ENCODE measurements at places on chromosomes 11 and 22. TPM values are rescaled to one million over a fixed set of nuclear protein-coding genes. Genes with fewer than 3 reads are reported as not detected.
A peak's percentile ranks its signal among the peaks of the same experiment; 100 is the strongest.

- DNase-seq = no peak
Measured at GRCh38 chr22:45971408-45972028, 5.4 kb downstream of the WNT7B start.

GRCh38 chr22:46088541-46089311 is 61.6 kb upstream of the PPARA start:
- no peak for DNase-seq

GRCh38 chr11:128521682-128522054 is 65.7 kb downstream of the ETS1 start:
- DNase-seq = peak; percentile 31

The WNT11 gene
- total RNA-seq = 22.6 TPM

DNA sequence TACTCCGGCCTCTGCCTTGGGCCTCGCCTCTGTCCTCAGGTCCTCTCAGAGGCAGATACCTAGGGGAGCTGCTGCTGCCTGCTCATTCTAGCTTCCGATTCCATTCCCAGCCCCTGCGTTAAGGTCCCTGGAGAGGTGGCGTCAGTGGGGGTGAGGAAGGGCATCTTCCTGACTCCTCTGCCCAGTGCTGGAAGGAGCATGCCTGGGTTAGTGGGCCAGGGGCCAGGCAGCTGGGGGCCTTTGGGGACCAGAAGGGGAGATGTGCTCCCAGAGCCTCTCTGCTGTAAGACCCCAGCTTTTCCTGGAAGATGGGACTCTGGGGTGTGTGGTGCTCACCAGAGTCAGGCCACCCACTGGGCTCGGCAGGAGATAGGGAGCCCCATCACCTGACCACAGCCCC is 3.6 kb upstream of the MYO7A start:
- no peak for DNase-seq

- no peak for DNase-seq
Measured at GRCh38 chr11:85737738-85738137, 51.7 kb upstream of the CCDC89 start.

GRCh38 chr11:47000033-47000432 is 63.5 kb downstream of the CSTPP1 start:
- no peak for DNase-seq

The KCNJ4 gene
- total RNA-seq = 0.14 TPM

- DNase-seq = no peak
Measured at GRCh38 chr11:35006389-35007128, 90.1 kb downstream of the PDHX start.

The CREB3L1 gene
- 24.9 TPM for total RNA-seq

- DNase-seq = peak; percentile 90
Measured at GRCh38 chr22:30356449-30357235, at the start of the genes CCDC157 and SF3A1. Gene CCDC157 (plus strand): TSS chr22:30357007. CDS start chr22:30366001, 8,994 bp downstream. Gene SF3A1 (minus strand): TSS chr22:30356894. CDS start chr22:30356792, 102 bp downstream.

GRCh38 chr11:83220260-83220659 is 26.7 kb downstream of the ANKRD42 start:
- no peak for DNase-seq

DNA sequence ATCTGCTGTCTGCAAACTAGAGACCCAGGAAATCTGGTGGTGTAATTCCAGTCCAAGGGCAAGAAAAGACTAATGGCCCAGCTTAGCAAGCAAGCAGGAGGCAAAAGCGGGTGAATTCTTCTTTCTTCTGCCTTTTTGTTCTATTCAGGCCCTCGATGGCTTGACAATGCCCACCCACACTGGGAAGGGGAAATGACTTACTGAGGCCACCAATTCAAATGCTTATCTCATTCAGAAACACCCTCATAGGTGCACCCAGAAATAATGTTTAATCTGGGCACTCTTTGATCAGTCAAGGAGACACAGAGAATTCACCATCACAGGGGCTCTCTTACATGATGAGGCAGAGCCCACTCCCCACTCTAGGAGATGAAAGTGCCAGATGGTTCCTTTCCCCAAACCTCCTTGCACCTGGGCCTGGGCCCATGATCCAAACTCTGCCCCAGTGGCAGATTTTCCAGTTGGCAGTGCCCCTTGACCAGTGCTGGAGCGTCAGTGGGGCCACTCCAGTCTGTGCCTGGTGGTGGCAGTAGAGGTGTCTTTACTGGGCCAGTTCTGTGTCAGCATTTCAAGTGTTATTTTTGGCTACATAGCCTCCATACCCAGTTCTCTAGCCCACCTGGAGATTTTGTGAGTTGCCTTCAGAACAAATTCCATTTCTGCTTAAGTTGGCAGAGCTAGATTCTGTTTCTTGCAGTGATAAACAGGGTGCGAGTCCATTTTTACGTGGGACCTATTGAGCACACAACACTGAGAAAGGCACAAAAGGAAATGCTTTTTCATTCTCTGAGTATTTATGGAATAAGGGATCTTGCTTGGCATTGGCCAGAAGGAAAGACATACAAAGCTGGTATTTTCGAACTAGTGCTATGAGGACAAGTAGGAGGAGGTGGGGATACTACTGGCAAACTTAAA is 7.5 kb downstream of the ELMOD1 start:
- peak; percentile 46 for DNase-seq

DNA sequence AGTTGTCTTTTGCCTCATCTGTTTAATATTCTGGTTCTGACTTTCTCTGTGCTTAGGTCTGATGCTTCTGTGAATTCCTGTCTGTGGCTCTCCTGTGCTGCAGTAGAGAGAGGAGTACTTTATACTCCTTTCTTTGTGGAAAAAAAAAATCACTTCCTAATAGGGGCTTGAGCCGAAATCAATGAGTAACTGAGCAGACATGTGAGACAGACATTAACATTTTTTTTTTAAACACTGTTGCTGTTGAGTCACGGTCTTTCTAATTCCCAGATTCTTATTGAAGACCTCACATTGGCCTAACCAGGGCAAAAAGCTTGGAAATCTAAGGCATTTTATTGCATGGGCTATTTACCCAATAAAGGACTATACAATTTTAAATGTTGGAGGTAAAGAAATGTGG is 86.1 kb downstream of the GRM5 start:
- no peak for DNase-seq

GRCh38 chr22:32265882-32266767 is 11.0 kb upstream of the SLC5A4 start:
- peak; percentile 58 for DNase-seq

The ACAT1 gene
- 131 TPM for total RNA-seq

The FIBIN gene
- total RNA-seq = not detected

GRCh38 chr11:91825777-91826176 is 398.8 kb upstream of the FAT3 start:
- no peak for DNase-seq

The CARD18 gene
- not detected for total RNA-seq

- DNase-seq = no peak
Measured at GRCh38 chr11:217704-218103, 10.2 kb downstream of the RIC8A start.

DNA sequence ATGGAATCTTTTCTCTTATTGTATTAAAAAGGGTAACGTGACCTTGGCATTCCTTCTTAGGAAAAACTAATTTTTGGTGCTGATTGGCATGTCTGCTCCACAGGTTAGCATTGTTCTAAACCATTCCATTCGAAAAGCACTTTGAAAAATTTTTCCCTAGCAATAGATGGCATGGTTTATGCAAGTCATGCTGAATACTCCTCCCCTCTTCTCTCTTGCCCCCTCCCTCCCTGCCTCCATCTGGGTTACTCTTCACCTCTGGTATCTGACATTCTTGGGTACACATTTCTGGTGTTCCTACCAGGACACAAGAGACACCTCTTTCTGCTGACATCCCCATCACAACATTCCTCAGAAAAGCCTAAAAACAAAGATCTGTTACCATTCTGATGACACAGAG is 1.5 kb upstream of the SLC22A25 start:
- no peak for DNase-seq

GRCh38 chr11:68545796-68546195 is 85.2 kb downstream of the PPP6R3 start:
- peak; percentile 40 for DNase-seq

- peak; percentile 90 for DNase-seq
Measured at GRCh38 chr11:86483940-86484794, 109.5 kb downstream of the CCDC81 start.

DNA sequence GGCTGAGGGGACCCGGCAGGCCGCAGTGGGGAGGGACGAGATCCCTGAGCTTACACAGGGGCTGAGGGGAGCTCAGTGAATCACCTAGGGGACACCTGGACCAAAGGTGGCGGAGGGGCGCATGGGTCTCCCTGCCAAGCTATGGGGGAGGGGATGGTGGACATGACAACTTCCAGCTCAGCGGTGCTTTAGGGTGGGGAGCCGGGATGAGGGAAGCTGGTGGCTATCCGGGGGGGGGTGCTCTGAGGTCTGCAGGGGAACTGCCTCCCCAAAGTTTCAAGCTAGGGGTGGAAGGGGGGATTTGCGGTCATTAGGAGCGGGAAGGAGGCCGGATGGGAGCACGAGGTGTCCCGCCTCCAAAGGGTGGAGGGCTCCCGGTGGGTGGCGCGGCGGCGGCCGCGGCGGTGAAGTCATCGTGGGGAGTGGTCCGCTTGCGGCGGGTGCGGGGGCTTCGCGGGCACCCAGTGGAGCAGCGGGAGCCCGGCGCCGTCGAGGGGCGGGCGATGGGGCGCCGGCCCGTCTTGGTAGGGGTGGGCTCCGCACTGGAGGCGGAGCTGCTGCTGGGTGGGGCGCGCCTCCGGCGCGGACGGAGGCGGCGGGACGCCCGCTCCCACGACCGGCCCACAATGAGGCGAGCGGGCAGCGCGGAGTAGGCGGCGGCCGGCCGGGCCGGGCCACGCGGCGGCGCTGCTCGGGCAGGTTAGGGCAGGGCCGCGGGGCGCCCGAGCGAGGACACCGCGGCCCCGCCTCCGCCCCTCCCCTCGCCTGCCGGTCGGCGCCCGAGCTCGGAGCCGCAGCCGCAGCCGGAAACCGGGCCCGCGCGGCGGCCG is at the start of gene MICALL1:
MICALL1 (plus strand) TSS at position 764 of the 830 bp plus-strand sequence. CDS start 126 bp downstream, outside the sequence.
- peak; percentile 68 for DNase-seq

DNA sequence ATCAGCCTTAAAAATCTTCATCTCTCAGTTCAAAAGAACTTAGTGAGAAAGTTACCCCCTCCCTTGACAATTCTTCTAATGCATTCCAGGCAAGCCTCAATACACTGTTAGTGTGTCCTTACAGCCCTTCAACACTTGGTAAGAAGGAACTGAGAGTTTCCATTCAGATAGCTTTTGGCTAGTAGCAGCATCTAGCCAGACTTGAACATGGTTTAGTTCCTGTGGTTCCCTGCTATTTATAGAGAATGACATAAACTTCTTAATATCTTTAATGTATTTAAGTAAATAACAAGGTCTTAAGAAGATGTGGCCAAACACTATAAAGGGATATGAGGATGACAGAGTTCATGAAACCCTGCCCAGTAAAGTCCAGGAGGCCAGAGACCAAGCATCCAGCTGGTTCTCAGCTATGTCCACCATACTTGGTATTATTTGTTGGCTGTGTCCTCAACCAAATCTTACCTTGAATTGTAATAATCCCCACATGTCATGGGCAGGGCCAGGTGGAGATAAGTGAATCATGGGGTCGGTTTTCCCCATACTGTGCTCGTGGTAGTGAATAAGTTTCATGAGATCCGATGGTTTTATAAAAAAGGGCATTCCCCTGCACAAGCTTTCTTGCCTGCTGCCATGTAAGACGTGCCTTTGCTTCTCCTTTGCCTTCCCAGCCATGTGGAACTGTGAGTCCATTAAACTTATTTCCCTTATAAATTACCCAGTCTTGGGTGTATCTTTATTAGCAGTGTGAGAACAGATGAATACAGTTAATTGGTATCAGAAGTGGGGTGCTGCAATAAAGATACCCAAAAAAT is 132.4 kb downstream of the LARGE1 start:
- DNase-seq = no peak

The FAM181B gene
- not detected for total RNA-seq

- DNase-seq = no peak
Measured at GRCh38 chr11:98725471-98725870, 295.3 kb upstream of the CNTN5 start.

DNA sequence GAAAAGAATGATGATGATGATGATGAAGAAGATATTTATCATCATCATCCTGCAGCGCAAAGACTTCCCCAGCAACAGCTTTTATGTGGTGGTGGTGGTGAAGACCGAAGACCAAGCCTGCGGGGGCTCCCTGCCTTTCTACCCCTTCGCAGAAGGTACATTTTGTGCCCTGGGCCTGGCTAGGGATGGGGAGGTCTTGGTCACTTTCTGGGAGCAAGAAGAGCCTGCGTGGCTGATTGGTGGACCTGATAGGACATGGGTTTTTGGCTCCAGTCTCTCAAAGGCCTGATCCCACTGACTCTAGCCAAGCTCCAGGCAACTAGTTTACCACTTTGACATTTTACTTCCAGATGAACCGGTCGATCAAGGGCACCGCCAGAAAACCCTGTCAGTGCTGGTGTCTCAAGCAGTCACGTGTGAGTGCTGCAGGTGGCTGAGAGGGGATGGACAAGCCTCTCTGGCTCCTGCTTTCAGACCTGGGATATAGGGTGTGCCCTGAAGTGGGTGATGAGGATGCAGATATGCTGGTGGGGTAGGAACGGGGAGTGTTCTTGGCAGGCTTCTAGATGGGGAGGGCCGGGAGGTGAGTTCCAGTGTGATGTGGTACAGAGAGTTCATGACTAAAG is 5.3 kb downstream of the SIDT2 start:
- peak; percentile 59 for DNase-seq

GRCh38 chr22:41290262-41291221 is 4.6 kb upstream of the RANGAP1 start:
- DNase-seq = peak; percentile 58

The ACP2 gene
- 44.7 TPM for total RNA-seq

The VPS26B gene
- total RNA-seq = 78.1 TPM

DNA sequence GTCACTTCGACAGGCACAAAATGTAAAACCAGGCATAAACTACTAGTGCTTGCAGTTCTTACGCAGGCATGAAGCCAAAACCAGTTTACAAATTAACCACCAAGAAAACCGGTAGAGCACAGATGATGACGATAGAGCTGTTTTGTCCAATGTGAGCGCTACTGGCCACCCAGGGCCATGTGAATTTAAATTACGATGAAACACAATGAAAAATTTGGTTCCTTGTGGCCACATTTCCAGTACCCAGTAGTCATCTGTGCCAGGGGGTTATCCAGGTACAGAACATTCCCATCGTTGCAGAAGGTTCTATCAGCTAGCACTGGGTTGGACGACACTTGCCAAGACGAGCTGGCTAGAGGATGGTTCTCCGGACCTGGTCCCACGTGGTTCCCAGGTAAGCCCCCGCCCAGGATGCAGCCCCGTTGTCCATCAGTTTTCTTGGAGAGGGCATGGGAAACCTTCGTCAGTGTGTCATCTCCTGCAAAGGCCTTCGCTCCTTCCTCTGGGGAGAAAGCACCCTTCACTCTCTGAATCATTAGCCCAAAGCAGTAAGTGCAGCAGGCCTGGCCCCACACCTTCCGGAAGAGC is 1.1 kb upstream of the CD81 start:
- DNase-seq = no peak

GRCh38 chr11:24312464-24313238 is 184.2 kb upstream of the LUZP2 start:
- no peak for DNase-seq

GRCh38 chr11:12634329-12634728 is 39.9 kb upstream of the TEAD1 start:
- no peak for DNase-seq

The MYO18B gene
- 0.07 TPM for total RNA-seq

The FBLN1 gene
- 510 TPM for total RNA-seq

- DNase-seq = no peak
Measured at GRCh38 chr11:45107029-45107428, 39.4 kb upstream of the PRDM11 start.

All from Caco-2 (cell line).